ENCODE measurements at places on chromosomes 6 and 20.
A peak's percentile ranks its signal among the peaks of the same experiment; 100 is the strongest.

DNA sequence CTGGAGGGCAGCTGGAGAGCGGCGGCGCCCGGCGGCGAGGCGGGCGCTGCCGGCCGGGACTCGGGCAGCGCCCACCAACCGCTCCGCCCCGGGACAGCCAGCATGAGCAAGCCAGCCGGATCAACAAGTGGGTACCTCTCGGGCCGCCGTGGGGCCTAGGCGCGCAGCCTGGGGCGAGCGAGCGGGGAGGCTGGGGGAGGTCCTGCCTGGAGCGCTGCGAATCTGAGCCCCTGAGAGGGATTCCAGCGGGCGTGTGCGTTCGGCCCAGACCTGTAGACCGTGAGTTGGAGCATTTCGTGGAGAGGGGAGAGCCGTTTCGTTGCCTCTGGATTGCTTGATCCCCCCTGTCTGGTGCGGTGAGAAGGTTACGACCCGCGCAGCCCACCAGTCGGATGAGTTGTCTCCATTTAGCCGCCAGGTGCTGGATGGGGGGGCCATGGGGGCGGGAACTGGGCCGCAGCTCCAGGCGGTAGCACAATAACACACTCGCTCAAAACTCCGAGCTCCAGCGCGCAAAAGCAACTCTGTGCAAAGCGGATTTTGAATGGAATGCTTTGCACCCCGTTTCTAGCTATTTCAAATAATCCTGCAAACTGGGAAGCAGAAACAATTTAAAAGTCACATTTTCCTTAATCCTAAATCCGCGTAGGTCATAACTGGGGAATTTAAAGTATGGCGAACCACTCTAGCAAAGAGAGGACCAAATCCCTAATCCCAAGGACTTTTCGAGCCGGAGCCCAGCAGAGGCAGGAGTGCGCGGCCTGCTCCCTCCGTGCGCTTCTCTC, 1.0 kb downstream of the NR2E1 start:
- H3K27ac ChIP-seq: no peak overlapping the region
- peaks cover 56% of the 10 kb centered on the region for H3K4me1 ChIP-seq
- H3K36me3 ChIP-seq: no peaks in the 10 kb centered on the region
- H3K4me3 ChIP-seq: peak overlapping the region; percentile 53

DNA sequence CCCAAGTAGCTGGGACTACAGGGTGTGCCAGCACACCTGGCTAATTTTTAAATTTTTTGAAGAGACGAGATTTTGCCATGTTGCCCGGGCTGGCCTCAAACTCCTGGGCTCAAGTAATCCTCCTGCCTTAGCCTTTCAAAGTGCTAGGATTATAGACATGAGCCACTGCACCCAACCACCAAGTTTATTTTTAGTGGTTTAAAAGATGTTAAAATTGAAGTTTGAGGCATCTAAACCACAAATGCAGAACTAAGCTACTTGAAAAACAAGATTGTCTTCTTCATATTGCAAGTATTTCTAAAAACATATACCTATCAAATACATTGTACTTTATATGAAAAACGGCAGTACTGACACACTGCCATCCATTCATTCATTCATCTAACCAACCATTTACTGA, 31.6 kb downstream of the WASF1 start:
- H3K27me3 ChIP-seq: no peaks in the 10 kb centered on the region
- no peaks in the 10 kb centered on the region for H3K4me1 ChIP-seq

GRCh38 chr6:163146036-163146435, 268.5 kb upstream of the QKI start:
- no peak overlapping the region for H3K27ac ChIP-seq
- H3K36me3 ChIP-seq: no peaks in the 10 kb centered on the region
- no peak for DNase-seq
- no peaks in the 10 kb centered on the region for H3K4me1 ChIP-seq
- H3K27me3 ChIP-seq: no peaks in the 10 kb centered on the region

- no peak overlapping the region for H3K4me3 ChIP-seq
- H3K27me3 ChIP-seq: no peaks in the 10 kb centered on the region
- DNase-seq: no peak
- H3K27ac ChIP-seq: peak overlapping the region; percentile 89
- H3K36me3 ChIP-seq: peaks cover 10% of the 10 kb centered on the region
These were observed 17.5 kb downstream of the LEMD2 start for GRCh38 chr6:33771146-33772081.

DNA sequence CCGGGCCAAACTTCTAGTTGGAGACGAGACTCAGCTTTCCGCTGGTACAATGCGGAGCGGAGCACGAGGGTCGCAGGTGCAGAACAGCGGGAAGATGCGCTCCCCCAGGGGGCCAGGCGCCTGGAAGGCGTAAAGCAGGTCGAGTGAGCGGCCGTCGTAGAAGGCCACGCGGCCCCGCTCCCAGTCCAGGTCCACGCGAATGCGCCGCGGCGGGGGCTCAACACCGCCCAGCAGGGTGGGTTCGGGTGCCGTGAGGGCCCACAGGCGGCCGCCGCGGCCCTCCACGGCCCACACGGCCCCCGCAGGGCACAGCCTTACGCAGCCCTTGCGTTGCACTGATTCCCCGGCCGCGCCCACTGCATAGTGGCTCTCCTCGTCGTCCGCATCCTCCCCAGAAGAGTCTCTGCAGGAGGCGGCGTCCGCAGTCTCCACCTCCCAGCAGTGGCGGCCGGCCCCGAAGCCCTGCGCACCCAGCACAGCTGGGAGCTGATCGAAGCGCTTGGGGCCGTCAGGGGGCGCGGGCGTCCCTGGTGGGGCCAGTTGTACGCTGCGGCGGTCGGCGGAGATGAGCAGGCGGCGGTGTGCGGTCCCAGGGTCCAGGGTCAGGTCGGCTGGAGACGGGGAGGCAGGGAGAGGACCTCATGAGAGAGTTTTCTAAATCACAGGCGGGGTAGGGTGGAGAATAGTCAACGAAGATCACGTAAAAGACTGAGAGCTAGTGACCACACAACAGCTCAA, 4.3 kb downstream of the PPP1R11 start:
- no peak for DNase-seq
- H3K27ac ChIP-seq: no peak overlapping the region
- peaks cover 27% of the 10 kb centered on the region for H3K4me1 ChIP-seq

GRCh38 chr20:61461461-61461860, 209.4 kb downstream of the CDH4 start:
- no peaks in the 10 kb centered on the region for H3K4me1 ChIP-seq
- H3K27me3 ChIP-seq: no peaks in the 10 kb centered on the region
- H3K27ac ChIP-seq: no peak overlapping the region
- H3K36me3 ChIP-seq: no peaks in the 10 kb centered on the region
- no peak overlapping the region for H3K4me3 ChIP-seq

GRCh38 chr6:15320693-15321092, 74.8 kb downstream of the JARID2 start:
- no peak for DNase-seq
- H3K4me1 ChIP-seq: peaks cover 15% of the 10 kb centered on the region
- no peak overlapping the region for H3K27ac ChIP-seq
- no peak overlapping the region for H3K4me3 ChIP-seq
- no peaks in the 10 kb centered on the region for H3K27me3 ChIP-seq

DNA sequence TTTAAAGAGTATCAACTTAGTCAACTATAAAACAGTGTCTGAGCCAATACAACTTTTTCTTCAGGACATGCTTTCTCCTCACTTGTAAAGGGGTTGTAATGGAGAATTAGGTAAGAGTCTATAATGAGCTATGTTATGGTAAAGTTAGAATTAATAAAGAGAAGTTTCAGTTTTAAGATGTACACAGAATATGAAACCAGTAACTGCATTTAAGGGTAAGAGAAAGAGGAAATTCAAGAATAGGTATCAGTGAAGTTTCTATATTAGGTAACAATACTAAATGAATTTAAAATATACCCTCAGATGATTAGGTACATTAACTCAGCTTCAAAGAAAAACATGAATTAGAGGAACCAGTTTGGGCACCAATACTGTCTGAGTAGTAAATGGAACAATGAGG, 1444.3 kb upstream of the ADGRB3 start:
- H3K27ac ChIP-seq: no peak overlapping the region
- DNase-seq: no peak
- no peak overlapping the region for H3K4me3 ChIP-seq

GRCh38 chr6:45688180-45688579, 310.4 kb upstream of the SUPT3H start:
- H3K27ac ChIP-seq: no peak overlapping the region
- H3K36me3 ChIP-seq: no peaks in the 10 kb centered on the region
- no peaks in the 10 kb centered on the region for H3K27me3 ChIP-seq
- H3K4me3 ChIP-seq: no peak overlapping the region
- no peak for DNase-seq
- no peaks in the 10 kb centered on the region for H3K4me1 ChIP-seq

DNA sequence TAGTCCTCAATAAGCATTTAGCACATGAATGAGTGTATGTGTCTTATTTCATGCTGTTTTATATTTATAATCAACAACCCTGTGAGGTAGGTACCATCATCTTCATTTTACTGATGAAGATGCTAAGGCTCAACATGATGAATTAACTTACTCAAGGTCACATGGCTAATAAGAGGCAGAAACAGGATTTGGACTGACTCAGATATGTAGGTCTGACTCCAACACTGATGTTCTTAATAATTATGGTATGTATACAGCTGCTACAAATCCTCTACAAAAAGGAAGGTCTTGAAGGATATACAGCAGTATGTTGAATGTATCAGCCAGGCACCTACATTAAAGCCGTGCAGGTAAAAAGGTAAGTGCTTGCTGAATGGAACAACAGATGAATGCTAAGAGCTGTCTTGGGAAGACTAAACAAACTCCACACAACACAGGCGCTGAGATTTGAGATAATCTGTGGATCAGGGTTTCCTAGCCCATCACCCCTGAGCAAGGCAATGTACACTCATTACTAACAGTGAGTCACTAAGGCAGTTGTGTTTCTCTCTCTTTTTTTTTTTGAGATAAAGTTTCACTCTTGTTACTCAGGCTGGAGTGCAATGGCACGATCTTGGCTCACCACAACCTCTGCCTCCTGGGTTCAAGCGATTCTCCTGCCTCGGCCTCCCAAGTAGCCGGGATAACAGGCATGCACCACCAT, 31.9 kb downstream of the TTI1 start:
- no peak for DNase-seq
- H3K4me1 ChIP-seq: no peaks in the 10 kb centered on the region
- H3K4me3 ChIP-seq: no peak overlapping the region
- H3K27me3 ChIP-seq: no peaks in the 10 kb centered on the region

GRCh38 chr6:104604685-104605084, 255.0 kb downstream of the HACE1 start:
- no peaks in the 10 kb centered on the region for H3K27me3 ChIP-seq
- no peak overlapping the region for H3K4me3 ChIP-seq
- no peaks in the 10 kb centered on the region for H3K36me3 ChIP-seq
- peaks cover 10% of the 10 kb centered on the region for H3K4me1 ChIP-seq
- no peak overlapping the region for H3K27ac ChIP-seq

DNA sequence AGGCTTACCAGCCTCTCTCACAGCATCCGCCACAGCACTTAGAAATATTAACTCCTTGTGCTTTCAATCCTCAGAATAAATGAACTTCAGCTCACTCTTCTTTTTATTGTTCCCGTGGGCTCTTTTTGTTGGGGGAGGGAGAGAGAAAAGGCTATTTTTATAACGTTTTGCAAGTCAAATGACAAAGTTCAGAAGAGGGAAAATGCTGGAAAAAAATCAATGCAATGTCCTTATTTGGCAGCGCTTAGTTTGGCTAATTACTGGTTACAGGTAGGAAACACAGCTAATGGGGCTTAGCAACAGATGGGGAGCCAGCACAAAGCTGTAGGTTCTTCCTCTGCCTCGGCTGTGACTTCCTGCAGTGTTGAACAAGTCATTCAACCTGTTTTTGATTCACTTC, 1067.0 kb upstream of the MAP3K7 start:
- no peak for DNase-seq
- no peak overlapping the region for H3K27ac ChIP-seq
- no peak overlapping the region for H3K4me3 ChIP-seq
- H3K4me1 ChIP-seq: no peaks in the 10 kb centered on the region
- H3K36me3 ChIP-seq: no peaks in the 10 kb centered on the region

GRCh38 chr20:9215539-9215938, 146.7 kb downstream of the PLCB4 start:
- no peaks in the 10 kb centered on the region for H3K27me3 ChIP-seq
- H3K4me1 ChIP-seq: no peaks in the 10 kb centered on the region
- no peaks in the 10 kb centered on the region for H3K36me3 ChIP-seq
- DNase-seq: no peak
- H3K4me3 ChIP-seq: no peak overlapping the region
- H3K27ac ChIP-seq: peak overlapping the region; percentile 44

- H3K36me3 ChIP-seq: no peaks in the 10 kb centered on the region
- no peak overlapping the region for H3K4me3 ChIP-seq
- peaks cover 49% of the 10 kb centered on the region for H3K4me1 ChIP-seq
These were observed 147.5 kb downstream of the BCAS1 start for GRCh38 chr20:53922901-53923314.

DNA sequence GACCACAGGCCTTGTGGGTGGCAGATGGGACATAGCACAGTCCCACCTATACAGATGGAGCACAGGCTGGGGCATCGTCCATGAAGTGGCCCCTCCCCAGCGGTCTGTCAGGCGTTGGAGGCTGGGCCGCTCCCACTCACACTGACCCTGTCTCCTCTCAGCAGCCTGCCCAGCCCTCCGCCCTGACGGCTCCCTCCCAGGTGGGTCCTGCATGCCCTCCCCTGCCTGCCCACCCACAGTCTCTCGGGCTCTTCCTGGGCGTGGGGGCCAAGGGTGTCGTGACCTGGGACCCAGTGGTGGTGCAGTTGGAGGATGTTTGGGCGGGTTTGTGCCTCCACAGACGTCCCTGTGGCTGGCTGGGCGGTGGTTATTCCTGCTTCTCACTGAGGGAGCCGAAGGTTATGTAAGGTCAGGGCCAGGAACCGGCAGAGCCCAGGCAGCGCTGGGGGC, 22.3 kb downstream of the COL20A1 start:
- no peaks in the 10 kb centered on the region for H3K36me3 ChIP-seq
- H3K4me3 ChIP-seq: no peak overlapping the region
- H3K27me3 ChIP-seq: no peaks in the 10 kb centered on the region
- H3K27ac ChIP-seq: no peak overlapping the region
- DNase-seq: no peak
- H3K4me1 ChIP-seq: no peaks in the 10 kb centered on the region

- DNase-seq: no peak
- H3K4me3 ChIP-seq: no peak overlapping the region
- no peaks in the 10 kb centered on the region for H3K36me3 ChIP-seq
- H3K27me3 ChIP-seq: no peaks in the 10 kb centered on the region
- H3K4me1 ChIP-seq: no peaks in the 10 kb centered on the region
These were observed 310.4 kb downstream of the TFAP2B start for GRCh38 chr6:51129043-51129442.

- H3K4me1 ChIP-seq: no peaks in the 10 kb centered on the region
- DNase-seq: no peak
- no peak overlapping the region for H3K4me3 ChIP-seq
These were observed 507.2 kb downstream of the CDH26 start for GRCh38 chr20:60465439-60465838.
